ENCODE measurements at places on chromosomes 13 and 19. TPM values are rescaled to one million over a fixed set of nuclear protein-coding genes. Genes with fewer than 3 reads are reported as not detected.

- peak; percentile 99 for DNase-seq
Measured at GRCh38 chr19:48629599-48630295, 7.4 kb downstream of the DBP start.

- no peak for DNase-seq
Measured at GRCh38 chr13:79912403-79912802, 428.5 kb downstream of the SPRY2 start.

The ZNF726 gene
- total RNA-seq, result 0.11 TPM

GRCh38 chr19:3518659-3519058 is 12.5 kb downstream of the FZR1 start:
- no peak for DNase-seq

GRCh38 chr19:46599716-46600373 is 1.3 kb upstream of the CALM3 start:
- peak; percentile 67 for DNase-seq

- no peak for DNase-seq
Measured at GRCh38 chr13:39381456-39381855, 221.5 kb downstream of the LHFPL6 start.

The TMEM272 gene
- total RNA-seq, result not detected

GRCh38 chr13:83907196-83907989 is 25.1 kb upstream of the SLITRK1 start:
- DNase-seq, result no peak

GRCh38 chr19:31332096-31332495 is 17.1 kb downstream of the TSHZ3 start:
- no peak for DNase-seq

DNA sequence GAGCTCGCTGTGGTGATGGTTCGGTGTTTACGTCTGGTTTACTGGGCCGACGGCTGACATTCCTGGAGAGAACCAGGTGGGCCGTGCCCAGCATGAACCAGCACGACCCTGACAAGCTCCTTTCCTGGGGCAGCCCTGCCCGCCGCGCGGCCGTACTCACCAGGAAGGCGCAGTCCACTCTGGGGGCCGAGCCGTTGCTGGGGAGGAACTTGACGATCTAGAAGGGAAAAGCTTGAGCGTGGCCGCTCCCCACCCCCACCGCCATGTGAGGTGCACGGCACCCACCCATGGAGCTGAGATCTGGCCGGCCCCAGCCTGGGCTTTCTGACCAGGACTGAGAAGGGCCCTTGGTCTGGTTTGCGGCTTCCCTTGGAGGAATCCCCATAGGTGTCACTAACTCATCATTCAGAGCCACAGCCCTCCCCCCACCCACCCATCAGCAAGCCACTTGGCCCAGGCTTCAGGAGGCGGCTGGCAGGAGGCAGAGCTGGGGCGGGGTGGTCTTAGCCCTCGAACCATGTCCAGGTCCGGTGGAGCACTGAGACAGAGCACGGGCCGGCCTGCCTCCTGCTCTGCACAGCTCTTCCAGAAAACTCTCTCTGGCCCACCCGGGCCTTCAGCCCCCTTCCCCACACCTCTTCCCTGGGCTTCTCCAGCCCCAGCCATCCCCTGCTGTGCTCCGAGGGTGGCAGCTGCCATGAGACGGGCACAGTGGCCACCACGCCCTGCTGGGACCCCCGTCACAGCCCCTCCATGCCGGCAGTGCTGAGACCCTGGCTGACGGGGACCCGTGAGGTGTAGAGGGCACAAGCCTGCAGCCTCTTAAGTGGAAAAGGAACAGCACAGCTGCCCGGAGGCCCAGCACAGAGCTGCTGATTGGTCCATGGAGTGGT is 6.2 kb downstream of the ATP4B start:
- DNase-seq, result no peak

DNA sequence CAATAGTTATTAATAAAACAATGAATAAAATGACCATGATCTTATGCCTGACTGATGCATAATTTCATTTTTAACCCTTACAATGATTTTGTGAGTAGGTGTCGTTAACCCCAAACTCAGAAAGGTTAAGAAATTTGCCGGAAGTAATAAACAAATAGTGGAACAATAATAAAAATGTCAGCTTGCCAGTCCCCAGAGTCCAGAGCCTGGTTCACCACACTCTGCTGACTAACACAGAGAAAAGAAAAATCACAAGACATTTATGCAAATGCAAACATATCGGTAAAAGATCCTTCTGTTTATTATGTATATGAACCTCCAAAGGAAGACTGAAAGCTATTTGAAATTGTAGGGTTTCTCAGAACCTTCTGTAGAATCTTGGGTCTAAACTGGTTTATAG is 563.7 kb downstream of the EFNB2 start:
- DNase-seq, result no peak

The NAPSA gene
- total RNA-seq, result 0.44 TPM

The OR4F17 gene
- not detected for total RNA-seq

GRCh38 chr13:98820744-98821371 is 68.4 kb upstream of the SLC15A1 start:
- DNase-seq, result no peak

- no peak for DNase-seq
Measured at GRCh38 chr19:7788933-7789323, 25.9 kb downstream of the CLEC4M start.

The TMEM59L gene
- 12.0 TPM for total RNA-seq

DNA sequence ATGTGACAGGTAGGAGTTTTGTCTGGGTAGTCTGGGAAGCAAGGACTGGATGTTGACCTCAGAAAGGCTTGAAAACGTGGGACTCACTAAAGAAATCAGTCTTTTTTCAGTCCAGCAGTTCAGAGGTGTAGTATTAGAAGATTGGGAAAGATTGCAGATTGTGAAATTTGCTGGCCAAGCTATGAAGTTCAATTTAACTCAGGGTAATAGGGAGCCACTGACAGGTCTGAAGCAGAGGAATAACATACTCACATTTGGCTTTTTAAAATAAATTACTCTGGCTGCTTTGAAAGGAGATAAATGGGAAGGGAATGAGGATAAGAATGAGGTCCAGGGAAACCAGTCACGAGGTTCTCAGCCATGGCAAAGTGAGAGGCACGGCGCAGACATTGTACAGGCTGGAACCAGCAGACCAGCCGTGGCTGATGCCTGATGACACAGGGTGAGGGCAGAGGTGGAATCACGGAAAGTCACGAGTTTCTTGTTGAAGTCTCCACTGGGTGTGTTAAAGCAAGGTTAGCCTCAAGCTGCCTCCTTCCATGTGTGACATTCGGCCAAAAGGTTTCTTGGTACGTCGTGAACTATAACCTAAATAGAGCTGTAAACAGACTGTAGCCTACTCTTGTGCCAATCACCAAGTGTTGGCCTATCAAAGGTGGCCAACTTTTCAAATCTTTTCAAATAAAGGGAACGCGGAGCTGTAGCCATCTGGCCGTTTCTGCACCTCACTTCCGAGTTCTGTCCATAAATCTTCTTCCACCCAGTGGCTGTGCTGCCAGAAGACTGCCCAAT is 377.6 kb downstream of the IRS2 start:
- no peak for DNase-seq

GRCh38 chr19:371501-372168 is 27.0 kb upstream of the MIER2 start:
- DNase-seq, result no peak

GRCh38 chr19:1811472-1811894 is 593 bp downstream of the ATP8B3 start:
- no peak for DNase-seq

- no peak for DNase-seq
Measured at GRCh38 chr13:104204177-104204576, 1138.0 kb upstream of the SLC10A2 start.

DNA sequence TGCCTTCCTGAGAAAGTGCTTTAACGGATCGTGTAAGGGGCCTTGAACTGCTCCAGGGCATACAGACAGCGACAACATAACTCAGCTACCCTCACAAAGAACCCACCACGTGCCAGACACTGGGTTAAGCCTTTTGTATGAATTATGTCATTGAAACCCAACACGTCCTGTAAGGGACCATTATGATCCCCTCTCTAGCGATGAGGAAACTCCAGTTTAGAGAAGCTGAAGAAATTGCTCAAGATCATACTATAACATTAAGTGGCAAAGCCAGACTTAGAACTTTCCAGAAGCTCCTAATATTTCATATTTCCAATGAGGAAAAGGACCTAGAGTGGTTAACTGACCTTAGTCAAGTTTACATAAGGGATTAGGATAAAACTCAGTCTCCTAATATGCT is 57.0 kb upstream of the RAP2A start:
- no peak for DNase-seq

The POMP gene
- 103 TPM for total RNA-seq

DNA sequence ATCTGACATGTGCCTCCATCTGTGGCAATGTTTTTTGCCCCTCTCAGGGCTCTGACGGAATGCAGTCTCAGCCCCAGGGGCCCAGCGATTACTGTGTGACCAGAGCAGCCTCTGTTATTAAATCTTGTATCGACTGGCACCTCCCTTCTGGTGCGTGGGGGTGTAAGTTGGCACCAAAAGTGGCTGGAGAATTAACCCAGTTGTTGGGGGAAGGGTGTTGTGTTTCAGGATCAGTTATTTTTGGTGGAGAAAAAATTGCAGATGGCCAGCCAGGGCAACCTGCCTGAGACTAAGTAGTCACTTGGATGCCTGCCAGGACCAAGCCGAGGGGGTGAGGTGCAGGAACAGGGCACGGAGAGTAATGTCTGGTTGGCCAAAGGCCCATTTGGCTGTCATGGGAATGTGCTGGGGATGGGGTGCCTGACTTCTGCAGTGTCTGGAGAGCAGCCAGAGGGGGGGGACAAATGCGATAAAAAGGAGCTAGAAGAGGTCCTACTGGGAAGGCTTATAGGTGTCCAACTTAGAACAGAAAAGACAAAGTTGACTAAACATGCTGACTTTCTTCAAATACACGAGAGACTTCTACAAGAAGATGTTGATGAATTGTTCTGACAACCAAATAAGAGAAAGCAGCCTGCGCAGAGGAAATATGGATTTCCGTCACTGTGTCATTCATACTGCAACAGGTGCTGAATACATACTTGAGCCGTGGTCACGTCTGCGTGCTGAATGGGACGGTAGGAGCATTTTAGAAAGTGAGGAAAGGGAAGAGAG is 69.8 kb downstream of the SIAH3 start:
- DNase-seq, result no peak

GRCh38 chr19:7831452-7831851 is 1.4 kb downstream of the EVI5L start:
- peak; percentile 79 for DNase-seq

GRCh38 chr19:4200940-4201542 is 18.6 kb downstream of the ANKRD24 start:
- DNase-seq, result no peak

- no peak for DNase-seq
Measured at GRCh38 chr13:108700422-108701170, 71.2 kb downstream of the MYO16 start.

DNA sequence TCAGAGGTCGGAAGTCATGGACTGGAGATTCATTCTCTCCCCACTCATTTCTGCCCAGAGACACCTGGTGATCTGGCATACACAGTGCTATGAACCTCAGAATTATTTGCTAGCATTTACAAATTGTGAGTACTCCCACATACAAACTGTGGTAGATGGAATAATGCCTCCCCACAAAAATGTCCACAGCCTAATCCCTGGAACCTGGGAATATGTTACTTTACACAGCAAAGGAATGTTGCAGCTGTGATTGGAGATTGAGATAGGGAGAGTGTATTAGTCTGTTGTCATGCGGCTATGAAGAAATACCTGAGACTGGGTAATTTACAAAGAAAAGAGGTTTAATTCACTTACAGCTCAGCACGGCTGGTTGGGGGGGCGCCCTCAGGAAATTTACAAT is 3.1 kb upstream of the UQCRFS1 start:
- DNase-seq, result no peak

DNA sequence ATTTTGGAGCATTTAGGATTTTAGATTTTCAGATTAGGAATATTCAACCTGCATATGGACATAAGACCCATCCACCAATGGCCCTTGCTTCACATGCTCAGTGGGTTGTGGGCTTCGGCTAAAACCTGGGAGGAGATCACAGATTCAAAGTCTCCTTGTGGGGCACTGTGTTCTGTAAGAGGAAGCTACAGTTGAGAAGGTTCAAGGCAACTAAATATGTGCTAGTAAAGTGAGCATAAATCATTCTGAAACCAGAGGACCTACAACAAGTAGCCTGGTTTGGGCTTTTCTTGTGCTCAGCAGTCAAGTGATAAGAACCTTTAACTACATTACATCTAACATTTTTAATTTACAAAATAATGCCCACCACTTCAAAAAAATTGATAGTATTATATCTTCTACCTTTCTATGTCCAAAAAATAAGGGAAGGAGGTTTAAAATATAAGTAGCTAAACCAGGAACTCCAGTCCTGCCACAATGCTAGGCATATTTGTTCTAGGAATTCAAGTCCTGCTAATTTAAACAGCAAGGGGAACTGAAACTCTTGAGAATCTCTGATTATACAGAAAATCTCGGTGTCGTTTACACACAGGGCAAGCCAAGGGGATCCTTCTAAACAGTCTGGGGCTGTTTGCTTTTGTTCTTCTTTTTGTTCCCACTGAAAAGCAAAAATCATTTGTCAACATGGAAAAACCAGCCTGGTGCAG is 36.6 kb downstream of the FOXO1 start:
- no peak for DNase-seq

DNA sequence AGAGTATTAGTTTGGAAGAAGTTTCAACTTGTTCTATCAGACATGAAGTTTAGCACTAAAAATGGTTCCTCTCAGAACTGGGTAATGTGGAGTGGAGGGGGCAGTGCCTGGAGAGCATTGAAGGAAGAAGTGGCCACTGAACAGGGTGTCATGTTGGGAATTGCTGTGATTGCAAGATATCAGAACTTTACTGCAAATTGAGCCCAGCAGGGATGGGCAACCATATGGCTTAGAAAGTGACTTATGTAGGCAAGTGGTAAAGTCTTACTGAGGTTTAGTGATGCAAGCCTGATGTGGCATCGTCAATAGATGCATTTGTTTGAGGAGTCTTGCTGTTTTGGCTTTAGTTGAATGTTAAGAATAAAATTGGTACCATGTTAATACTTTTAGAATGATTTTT is 31.7 kb downstream of the WASF3 start:
- no peak for DNase-seq

The RDH8 gene
- total RNA-seq, result 0.13 TPM

GRCh38 chr13:113860665-113861432 is 3.0 kb downstream of the GAS6 start:
- DNase-seq, result peak; percentile 80

GRCh38 chr19:18344582-18344950 is 4.2 kb downstream of the PGPEP1 start:
- no peak for DNase-seq

All from H9 (cell line).